RWPE1 (cell line): ENCODE measurements at places on chromosomes 2 and 18.

DNA sequence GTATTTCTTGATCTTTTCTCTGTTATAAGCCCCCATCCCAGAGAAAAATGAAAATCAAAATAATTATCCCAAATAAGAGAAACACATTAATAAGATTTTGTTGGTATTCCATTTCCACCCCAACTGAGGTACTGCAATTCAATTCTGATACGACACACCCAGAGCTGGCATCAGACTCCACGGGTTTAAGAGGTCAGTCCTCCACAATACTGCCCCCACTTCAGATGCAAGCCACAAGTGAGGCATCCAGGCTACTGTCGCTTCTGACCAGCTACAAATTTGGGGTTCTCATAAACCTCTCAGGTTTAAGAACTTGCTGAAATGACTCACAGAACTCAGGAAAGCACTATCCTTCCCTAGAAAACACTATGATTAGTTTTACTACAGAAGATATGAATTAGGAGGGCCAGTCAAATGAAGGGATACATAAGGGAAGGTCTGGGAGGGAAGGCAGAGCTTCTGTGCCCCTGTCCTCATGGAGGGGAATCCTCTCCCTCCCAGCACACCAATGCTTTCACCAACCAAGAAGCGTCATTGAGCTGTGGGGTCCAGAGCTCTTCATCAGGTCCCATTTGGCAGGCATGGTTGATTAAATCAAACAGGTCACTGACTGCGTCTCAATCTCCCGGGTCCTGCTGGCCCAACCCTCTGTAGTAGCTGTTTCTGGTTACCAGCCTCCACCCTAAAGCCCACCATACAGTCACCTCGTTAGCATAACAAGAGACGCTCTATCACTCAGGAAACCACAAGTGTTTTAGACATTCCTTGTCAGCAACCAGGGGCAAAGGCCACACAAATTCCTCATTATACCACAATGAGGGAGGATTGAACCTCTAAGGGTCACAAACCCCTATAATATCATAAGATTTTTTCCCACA lies 46.2 kb downstream of the IWS1 start:
- DNase-seq, result no peak

DNA sequence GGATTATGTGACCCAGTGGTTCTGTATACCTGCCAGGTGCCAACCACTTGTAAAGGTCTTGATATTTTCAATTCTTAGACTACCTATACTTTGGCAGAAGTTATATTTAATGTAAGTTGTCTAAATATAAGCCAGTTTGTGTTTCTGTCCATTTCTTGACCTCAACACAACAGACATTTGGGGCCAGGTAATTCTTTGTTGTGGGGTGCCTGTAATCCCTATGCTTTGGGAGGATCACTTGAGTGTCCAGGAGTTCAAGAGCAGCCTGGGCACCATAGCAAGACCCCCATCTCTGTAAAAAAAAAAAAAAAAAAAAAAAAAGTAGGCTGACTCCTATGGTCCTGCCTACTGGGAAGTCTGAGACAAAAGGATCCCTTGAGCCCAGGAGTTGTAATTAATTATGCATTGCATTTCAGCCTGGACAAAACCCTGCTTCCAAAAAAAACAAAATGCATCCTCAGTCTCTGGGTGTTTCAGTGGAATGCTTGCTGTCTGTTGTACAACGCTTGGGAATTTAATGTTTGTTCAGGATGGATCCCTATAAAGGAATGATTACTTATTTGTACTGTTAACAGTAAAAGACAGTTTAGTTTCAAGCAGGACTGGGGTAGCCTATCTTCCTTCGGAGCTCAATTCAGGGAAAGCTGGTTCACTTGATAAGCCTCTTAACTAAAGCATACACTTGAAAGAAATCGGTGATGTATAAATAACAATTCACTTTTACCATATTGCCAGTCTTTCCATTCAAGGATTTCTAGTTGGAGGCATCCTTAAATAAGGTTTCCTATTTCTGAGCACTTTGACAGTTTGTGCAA lies 3.4 kb downstream of the RPS27A start:
- no peak for DNase-seq

DNA sequence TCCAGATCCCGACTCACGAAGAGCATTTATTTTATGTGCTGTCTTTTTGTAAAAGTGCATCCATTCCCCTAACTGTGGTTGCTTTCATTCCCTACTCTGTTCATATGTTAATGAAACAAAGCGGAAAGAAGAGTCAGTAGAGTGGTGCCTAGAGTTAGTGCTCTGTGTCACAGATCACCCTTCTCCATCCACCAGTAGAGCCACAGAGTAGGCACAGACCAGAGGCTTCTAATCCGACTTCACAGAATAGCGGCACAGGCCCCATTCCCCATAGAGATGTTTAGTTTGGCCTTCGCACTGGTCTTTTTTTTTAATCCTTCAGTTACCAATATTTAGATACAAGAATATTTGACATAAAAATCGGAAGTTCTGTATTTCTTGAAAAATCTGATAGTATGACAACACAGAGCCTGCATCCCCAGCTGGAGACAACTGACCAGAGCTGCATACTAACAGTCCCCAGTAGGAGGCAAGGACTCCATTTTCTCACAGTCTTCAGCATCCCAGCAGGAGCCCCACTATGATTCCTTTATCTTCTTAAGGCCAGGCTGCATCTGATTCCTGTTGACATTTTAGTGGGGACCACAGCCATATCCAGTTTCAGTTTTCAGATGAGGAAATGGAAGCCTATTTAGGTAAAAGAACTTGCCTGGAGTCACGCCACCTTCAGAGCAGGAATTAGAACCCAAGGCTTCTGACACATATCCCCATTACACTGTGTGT lies 7.0 kb downstream of the G6PC2 start:
- no peak for DNase-seq

DNA sequence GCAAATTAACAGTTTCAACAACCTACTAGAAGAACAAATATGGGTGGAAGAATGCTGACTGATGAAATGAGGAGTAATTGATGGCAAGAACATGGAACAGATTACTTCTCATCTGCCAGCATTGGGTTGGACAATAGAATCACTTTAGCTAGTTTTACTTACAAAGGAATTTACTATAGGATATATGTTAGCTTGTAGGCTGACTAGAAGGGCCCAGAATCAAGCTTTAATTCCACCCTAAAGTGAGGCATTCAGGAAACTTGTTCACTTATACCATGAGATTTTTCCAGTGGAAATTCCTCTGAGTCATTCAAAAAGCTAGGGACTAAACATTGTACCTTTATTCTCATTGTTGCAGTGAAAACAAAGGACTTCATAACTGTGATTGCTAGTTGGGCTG lies 5.0 kb upstream of the ZSWIM2 start:
- no peak for DNase-seq

DNA sequence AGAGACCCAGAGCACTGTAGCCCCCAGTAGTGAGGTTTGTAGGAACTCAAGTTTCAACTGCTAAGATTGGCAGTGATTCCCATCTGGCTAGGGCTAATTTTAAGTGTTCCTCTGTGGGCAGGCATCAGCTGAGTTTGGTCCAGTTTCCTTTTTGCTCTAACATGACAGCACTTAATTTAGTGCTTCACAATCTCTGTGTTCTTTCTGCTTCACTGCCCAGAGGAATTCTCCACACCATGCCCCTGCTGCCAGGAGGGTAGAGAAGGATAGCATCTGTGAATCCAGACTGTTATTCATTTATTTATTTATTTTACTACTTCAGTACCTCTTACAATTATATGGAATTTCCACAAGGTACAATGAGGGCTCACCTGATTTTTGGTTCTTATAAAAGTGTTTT lies 549.9 kb upstream of the FSIP2 start:
- no peak for DNase-seq

- DNase-seq, result peak; percentile 32
Measured at GRCh38 chr2:211455216-211455841, 898.9 kb downstream of the CPS1 start.

DNA sequence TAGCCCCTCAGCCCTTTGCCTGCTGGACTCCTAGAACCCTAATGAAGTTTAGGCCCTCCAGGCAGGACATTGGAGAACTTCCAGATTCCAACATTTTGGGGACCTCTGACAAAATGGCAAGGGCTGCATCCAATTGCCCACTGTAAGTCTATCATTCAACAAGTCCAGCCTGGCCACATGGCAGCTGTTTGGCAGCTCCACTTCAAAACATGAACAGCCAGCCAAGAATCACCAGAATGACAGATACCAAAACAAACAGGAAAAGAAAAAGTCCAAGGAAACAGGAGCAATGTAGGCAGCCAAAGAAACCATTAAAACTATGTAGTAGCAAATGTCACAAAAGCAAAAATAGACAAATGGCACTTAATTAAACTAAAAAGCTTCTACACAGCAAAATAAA lies 25.5 kb downstream of the SLC4A5 start:
- no peak for DNase-seq

DNA sequence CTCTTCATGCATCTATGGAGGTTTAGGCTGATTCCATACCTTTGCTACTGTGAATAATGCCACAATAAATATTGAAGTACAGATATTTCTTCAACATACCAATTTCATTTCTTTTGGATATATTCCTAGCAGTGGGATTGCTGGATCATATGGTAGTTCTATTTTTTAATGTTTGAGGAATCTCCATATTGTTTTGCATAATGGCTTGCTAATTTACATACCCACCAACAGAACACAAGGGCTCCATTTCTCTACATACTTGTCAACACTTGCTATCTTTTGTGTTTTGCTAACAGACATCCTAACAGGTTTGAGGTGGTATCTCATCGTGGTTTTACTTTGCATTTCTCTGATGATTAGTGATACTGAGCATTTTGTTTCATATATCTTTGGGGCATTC lies 253.2 kb downstream of the ZNF804A start:
- no peak for DNase-seq

DNA sequence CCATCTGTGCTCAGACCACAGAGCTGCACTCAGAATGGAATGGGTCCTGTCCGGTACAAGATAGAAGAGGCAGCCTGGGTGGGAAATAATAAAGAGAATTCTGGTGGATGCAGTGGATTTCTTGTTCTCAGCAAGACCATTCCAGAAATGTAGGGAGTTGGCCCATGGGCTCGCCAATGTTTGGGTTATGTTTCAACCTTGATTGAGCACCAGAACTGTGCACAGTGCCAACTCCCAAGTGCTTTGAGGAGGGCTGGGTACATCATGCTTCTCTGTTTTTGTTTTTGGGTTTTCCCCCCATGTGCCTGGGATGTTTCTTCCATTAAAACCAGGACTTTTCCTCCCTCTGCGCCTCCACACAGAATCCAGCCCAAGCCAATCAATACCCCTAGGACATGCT lies 304.1 kb downstream of the TNS1 start:
- DNase-seq, result no peak

GRCh38 chr18:10228326-10228725 lies 226.1 kb upstream of the APCDD1 start:
- no peak for DNase-seq

GRCh38 chr2:237665713-237666143 lies 38.3 kb downstream of the LRRFIP1 start:
- DNase-seq, result no peak

GRCh38 chr2:224650815-224651439 lies 65.2 kb downstream of the CCDC195 start:
- peak; percentile 59 for DNase-seq

DNA sequence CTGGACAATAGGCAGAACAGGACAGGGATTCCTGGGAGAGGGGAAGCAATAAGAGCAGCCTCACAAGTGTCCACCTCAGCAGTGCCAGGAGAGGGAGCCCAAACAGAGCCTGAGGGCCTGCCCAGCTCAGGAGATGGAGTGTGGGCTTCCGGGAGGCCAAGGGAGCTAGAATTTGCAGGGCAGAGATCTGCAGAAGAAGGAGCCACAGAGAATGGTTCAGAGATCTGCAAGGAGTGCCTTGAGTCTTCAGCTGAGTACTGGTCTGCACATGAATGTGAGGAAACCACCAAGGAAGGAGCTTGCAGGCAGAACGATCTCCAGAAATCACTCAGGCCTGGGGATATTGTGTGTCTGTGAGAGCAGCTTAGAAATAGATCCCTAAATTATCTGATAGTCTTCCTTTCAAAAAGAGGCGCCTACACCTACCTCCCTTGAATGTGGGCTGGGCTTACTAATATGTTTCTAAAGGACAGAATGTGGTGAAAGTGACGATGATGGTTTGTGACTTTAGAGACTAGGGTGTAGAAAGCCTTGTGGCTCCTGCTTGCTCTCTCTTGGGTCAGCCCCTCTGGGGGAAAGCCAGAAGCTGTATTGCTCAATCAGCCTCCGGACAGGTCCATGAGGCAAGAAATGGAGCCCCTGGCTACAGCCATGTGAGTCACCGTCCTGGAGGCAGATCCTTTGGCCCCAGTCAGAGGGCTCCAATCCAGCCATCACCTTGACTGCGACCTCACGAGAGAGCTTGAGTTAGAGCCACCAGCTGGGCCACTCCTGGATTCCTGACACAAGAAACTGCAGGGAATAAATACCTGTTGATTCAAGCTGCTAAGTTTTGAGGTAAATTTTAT lies 7.6 kb upstream of the LPIN1 start:
- no peak for DNase-seq

- DNase-seq, result no peak
Measured at GRCh38 chr18:58882044-58882443, 17.4 kb downstream of the ZNF532 start.

DNA sequence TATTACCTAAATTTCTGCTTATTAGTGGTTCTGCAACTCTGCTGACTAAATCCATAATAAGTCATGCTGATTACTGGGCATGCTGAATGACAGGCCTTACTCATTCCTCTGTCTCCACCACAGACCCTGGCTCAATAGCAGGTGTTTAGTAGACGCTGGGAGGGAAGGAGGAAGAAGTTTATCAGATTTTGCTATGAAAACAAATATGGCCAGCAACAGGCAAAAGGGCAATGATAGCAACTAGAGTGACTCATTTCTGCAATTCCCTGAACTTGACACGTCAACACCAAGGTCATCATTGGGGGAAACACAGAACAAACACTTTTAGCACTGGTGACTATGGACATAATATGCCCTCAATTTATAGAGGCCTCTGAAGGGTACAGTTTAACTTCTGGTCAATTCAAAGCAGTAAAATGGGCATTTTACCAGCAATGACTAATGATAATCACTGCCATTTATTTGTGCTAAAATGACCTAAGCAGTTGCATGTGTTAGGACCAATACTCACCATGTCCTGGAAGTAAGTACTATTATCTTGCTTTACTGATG lies 35.2 kb downstream of the TMEM163 start:
- no peak for DNase-seq

GRCh38 chr18:50090370-50091312 lies 104.3 kb downstream of the MYO5B start:
- DNase-seq, result no peak

- no peak for DNase-seq
Measured at GRCh38 chr2:134402410-134402809, 148.5 kb downstream of the MGAT5 start.

GRCh38 chr2:123958011-123958410 lies 67.1 kb upstream of the CNTNAP5 start:
- peak; percentile 62 for DNase-seq

GRCh38 chr18:62262061-62262460 lies 63.0 kb upstream of the TNFRSF11A start:
- DNase-seq, result no peak

- peak; percentile 0 for DNase-seq
Measured at GRCh38 chr18:43661570-43661969, 384.3 kb upstream of the SYT4 start.

- no peak for DNase-seq
Measured at GRCh38 chr2:238459081-238459629, 32.4 kb downstream of the ASB1 start.

GRCh38 chr2:182359990-182360662 lies 66.7 kb downstream of the PDE1A start:
- no peak for DNase-seq

GRCh38 chr18:25279133-25279532 lies 72.8 kb downstream of the ZNF521 start:
- DNase-seq, result no peak

GRCh38 chr2:62920070-62920469 lies 130.6 kb upstream of the OTX1 start:
- DNase-seq, result no peak

- DNase-seq, result no peak
Measured at GRCh38 chr2:191526091-191526490, 151.8 kb upstream of the NABP1 start.

- DNase-seq, result no peak
Measured at GRCh38 chr18:7957297-7957696, 390.2 kb downstream of the PTPRM start.
